ENCODE measurements at places on chromosomes 12 and 14. TPM values are rescaled to one million over a fixed set of nuclear protein-coding genes. Genes with fewer than 3 reads are reported as not detected.

DNA sequence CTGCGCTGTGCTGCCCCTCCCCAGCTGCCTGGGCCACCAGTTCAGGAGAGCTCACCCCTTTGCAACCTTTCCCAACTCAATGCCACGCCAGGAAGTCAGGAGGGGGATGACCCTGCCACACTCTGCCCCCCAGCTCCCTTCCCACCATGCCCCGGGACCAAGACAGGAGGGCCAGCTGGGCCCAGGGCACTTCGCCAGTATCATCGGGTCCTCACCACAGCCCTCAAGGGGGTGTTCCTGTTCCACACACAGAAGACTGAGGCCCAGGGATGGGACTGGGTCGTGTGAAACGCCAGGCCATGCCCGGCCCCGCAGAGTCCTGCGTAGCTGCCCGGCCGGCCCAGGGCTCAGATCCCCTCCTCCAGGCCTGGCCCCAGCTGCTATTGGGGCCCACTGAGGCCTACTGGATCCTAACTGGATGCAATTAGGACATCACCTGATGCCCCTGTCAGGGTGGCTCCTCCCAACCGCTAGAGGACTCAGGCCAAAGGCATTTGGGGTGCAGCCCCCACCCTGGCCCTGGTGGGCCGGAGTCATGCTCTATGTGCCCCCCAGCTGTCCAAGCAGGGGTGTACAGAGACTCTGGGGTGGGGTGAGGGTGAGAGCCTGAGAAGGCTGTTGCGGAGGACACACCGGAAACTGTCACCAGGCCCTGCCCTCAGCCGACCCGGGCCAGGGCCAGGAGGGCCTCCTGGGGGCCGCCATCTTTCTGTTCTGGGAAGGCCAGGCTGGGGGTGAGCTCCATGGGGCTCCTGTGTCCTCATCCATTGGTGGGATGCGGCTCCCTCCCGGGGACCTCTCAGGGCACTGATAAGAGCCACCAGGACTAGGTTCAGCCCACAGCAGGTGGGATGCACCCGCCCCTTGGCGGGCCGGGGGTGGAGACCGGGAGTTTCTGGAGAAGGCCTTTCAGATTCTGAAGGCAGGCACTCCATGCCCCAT lies 29.3 kb upstream of the ANKRD9 start:
- DNase-seq: no peak
- no peaks in the 10 kb centered on the region for H3K36me3 ChIP-seq
- peaks cover 20% of the 10 kb centered on the region for H3K27me3 ChIP-seq
- H3K27ac ChIP-seq: no peak overlapping the region

DNA sequence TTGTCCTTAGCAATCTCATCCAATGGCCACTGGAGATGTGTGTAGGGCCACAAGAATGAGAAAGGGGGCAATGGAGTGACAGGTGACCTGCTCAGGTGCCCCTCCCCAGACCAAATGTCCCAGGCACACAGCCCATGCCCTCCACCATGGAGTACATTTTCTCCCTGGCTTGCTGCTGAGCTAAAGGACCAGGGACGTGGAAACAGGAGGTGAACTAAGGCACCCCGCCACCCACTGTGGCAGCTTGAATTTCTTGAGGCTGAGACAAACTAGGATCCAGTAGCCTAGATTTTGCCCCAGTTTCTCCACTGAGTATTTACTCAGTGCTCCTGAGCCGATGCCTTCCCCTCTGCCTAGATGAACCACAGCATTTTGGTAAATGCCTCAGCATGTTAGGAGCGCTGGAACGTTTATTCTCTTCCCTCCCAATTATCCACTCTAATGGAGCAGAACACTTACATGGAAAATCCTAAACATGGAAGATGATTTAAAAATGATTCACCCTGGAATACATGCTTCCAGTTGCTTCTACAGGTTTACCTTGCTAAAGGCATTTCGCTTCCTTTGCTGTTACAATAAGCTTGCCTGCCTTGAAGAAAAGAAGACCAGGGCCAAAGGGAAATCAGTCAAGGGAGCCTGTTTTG lies 198.0 kb downstream of the ZFP36L1 start:
- H3K27ac ChIP-seq: no peak overlapping the region
- H3K27me3 ChIP-seq: no peaks in the 10 kb centered on the region
- H3K4me3 ChIP-seq: no peak overlapping the region
- H3K36me3 ChIP-seq: no peaks in the 10 kb centered on the region

Gene GLT8D2
- 1.4 TPM for total RNA-seq

Gene DNAI7
- total RNA-seq: 0.42 TPM

GRCh38 chr14:90615517-90616060 lies 200.6 kb downstream of the TTC7B start:
- no peak for DNase-seq
- H3K36me3 ChIP-seq: no peaks in the 10 kb centered on the region
- H3K4me1 ChIP-seq: peaks cover 2% of the 10 kb centered on the region

- H3K36me3 ChIP-seq: no peaks in the 10 kb centered on the region
- H3K27ac ChIP-seq: no peak overlapping the region
- H3K27me3 ChIP-seq: no peaks in the 10 kb centered on the region
- no peak overlapping the region for H3K4me3 ChIP-seq
Observed at GRCh38 chr14:54332490-54332889, 64.3 kb upstream of the CDKN3 start.

DNA sequence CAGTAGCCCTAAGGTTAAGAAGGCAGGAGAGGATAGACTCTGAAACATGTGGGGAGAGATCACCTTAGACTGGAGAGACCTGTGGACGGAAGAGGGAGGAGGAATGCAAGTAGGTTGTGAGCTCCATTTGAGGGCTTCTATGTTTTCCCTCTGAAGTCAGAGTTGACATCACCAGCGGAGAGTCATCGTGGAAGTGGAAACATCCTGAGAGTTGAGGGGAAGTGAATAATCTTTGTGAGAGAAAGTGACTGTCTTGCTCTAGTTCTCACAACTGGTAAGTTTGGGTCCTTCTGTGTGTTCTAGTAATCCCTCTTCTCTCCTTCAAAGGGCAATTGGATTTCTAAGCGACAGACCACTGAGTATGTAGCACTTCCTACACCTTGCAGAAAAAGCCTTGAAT lies 103.6 kb upstream of the CCND2 start:
- H3K36me3 ChIP-seq: no peaks in the 10 kb centered on the region
- no peaks in the 10 kb centered on the region for H3K27me3 ChIP-seq
- DNase-seq: no peak
- H3K4me3 ChIP-seq: no peak overlapping the region

Gene SLCO1B3
- total RNA-seq: not detected

Gene OTOGL
- total RNA-seq: 0.42 TPM

Gene RNASE1
- 200 TPM for total RNA-seq

DNA sequence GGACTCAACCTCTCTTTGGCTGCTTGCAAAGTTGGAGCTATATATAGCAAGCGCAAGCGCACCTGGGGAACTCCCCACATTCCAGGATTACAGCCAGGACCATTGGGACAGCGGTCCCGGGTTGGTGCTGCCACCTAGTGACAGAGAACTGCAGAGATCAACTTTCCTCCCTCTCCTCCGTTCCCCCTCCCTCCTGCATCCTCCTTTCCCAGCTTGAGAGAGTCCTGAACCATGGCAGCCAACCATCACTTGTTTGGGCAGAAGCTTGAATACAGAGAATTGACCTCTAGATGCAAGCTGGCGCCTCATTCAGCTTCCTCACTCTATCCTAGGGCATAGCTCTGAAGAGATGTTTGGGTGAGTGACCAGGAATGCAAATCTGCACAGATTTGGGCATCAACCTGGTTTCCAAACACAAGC lies 17.4 kb upstream of the FLVCR2 start:
- H3K4me1 ChIP-seq: peaks cover 16% of the 10 kb centered on the region
- H3K4me3 ChIP-seq: no peak overlapping the region
- H3K27ac ChIP-seq: no peak overlapping the region
- DNase-seq: no peak
